ENCODE measurements at places on chromosomes 13 and 19.
A peak's percentile ranks its signal among the peaks of the same experiment; 100 is the strongest.

DNA sequence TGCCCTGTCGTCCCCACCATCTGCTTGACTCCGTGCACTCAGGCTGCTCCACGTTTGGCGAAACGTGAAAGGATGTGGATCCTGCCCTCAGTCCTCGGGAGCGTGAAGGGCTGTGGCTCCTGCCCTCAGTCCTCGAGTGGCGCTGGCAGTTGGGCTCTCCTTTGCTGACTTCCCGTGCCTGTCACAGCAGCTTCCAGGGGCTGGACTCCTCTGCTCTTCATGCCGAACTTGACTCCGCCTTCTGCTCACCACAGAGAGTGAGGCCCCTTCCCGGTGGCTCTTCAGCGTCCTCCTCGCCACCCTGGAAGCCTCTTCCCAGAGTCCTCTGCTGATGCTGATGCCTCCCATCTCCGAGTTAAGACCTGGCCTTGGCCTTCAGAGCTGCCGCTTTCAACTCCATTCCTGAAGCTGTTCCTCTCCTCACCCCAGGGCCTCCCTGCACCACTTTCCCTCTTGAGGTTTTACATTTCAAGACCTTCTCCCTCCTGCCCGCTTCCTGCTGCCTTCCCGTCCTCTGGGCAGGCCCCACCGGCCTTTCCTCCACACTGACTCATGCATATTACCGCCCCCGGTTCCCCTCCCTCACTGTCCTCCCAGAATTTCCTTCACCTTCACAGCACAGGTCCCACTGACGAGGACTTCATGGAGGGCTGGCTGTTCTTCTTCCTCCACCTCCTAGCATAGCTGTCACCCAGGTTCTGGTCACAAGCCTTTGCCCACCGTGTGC lies 111.7 kb downstream of the SHISA2 start:
- no peak for DNase-seq

DNA sequence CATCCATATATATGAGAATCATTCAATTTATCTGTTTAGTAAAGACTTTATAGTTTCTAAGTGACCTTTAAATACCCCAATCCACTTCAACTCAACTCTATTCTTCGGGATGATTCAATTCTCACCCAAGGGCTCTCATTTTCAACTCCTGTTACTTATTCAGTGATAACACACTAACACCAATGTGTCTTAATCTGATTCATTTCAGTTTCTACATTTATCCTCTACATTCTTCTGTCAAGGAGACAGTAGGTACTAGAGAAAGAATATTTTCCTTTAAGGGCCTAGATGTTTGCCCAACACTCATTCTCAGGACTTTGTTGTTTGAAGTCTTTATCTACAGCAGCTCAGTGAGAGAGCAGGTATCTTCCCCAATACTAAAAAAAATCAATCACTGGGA lies 7.1 kb downstream of the ARGLU1 start:
- DNase-seq: no peak

DNA sequence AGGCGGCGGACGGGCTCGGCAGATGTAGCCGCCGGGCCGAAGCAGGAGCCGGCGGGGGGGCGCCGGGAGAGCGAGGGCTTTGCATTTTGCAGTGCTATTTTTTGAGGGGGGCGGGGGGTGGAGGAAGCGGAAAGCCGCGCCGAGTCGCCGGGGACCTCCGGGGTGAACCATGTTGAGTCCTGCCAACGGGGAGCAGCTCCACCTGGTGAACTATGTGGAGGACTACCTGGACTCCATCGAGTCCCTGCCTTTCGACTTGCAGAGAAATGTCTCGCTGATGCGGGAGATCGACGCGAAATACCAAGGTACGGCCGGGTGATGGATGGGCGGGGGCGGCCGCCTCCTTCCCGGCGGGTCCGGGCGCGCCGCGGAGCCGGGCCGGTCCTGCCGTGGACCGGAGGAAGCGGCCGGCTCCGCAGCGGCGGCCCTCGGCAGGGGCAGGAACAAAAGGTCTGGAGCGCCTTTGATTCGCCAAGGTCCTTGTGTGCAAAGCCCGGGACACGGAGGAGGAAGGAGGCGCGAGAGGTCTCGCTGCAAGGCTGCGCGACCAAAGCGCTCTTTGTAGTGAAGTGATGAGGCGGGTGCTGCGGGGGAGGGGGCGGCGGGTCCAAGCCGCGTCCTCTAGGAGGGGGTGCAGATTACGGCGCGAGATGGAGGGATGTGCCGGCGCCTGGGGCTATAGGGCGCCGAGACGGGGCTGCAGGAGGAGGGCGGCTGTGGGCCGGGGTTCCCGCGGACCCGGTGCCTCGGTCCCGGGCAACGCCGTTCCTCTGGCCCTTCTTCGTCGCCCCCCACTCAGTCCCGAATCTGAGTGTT lies 689 bp downstream of the ING1 start:
- DNase-seq: no peak

DNA sequence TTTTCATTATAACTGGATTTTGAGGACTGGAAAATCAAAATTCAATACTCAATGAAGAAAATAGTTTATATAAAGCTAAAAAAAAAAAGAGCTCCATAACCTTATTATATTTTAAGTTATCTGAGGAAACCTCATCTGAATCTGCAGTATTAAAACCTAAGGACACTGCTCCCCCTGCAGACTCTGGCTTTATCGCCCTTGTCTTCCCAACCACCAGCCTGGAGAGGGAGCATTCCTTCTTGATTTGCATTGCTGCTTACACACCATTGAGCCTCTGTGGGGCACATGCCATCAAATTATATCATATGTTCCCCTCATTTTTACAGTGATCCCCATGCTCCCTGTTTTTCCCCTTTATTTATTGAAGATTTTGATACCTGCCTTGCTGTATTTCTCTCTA lies 871.4 kb upstream of the GPC6 start:
- DNase-seq: peak; percentile 39

GRCh38 chr13:51645761-51646670 lies 61.8 kb downstream of the WDFY2 start:
- DNase-seq: no peak

- no peak for DNase-seq
These were observed 6.8 kb downstream of the GIPC3 start for GRCh38 chr19:3591876-3592613.

GRCh38 chr13:93899981-93900380 lies 579.5 kb downstream of the DCT start:
- no peak for DNase-seq

DNA sequence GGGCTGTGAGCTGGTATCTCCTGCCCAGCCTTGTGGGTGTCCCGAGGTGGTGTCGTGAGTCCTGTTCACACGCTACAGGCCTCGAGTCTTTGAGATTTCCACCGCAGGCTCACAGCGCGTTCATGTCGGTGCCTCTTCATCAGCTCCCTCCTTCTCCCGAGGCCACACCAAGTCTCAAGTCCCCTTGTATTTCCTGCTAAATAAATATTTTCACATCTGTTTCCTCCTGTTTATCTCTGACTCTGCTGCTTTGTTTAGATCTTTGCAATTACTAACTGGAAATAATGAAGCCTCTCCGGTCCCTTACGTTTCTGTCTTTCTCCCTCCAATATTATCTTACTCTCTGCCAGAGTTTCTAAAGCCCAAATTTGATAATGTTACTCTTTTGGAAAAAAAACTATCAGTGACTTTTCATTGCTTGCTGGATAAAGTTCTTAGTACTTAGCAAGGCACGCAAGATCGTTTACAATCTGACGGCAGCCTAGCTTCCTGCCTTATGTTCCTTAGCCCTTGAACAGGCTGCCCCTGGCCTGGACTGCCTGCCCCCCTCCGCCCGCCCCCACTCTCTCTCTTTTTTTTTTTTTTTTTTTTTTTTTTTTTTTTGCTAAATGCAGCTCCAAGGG lies 130.5 kb upstream of the RNF113B start:
- no peak for DNase-seq

- no peak for DNase-seq
These were observed 4.3 kb upstream of the LATS2 start for GRCh38 chr13:21065686-21066085.

DNA sequence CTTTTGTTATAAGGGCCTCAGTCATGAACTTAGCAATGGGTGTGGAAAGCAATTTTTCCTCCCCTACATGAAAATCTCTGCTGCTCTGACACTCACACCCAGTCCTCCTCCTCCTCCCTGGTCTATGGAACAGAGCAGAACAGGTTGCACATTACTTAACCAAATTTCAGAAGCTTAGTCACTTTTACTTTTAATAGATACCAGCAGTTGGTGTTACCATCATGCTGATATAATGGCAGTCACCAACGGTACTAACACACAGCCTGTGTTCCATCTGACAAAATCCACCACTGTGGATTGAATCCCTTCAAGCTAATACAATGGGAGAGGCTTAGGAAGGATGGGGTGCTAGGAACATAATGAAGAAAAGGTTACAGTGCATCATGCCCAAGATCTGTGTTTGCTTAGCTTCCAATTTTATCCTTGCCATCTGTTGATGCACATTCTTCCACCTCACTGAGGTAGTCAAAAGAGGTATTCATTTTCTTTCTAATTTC lies 9.8 kb downstream of the TPT1 start:
- DNase-seq: no peak

DNA sequence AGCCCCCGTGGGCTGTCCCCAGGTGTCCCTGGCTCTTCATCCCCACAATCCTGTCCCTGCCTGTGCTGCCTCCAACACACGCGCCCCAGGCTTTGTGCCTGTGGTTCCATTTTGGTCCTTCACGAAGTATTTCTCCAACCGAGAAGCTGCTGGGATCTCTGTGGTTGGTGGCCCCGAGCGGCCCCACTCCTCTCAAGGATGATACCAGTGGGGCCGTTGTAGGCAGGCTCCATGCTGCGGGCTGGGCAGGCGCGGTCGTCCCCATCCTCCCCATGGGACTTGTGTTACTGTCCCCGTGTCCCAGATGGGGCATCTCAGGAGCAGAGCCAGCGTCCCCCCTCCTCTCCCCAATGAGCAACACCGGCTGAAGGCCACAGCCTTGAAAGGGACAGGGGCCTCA lies 3.7 kb upstream of the ZNF554 start:
- no peak for DNase-seq

DNA sequence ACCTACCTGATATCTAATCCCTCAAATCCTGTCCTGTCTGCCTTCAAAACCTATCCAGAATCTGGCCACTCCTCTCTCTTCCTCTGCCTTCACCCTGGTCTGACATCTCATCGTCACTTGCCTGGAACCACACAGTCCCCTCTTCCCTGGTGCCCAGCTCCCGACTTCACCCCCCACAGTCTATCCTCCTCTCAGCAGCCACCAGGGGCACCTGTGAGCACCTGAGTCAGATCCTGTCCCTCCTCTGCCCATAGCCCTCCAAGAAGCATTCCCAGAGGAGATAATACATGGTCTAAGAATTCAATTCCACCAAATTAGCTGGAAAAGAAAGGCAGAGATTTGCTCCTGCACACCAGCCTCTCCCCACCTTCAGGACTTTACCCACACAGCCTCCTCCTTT lies 48.9 kb downstream of the ZNRF4 start:
- DNase-seq: no peak

GRCh38 chr13:46129955-46130618 lies 25.3 kb upstream of the CPB2 start:
- no peak for DNase-seq

DNA sequence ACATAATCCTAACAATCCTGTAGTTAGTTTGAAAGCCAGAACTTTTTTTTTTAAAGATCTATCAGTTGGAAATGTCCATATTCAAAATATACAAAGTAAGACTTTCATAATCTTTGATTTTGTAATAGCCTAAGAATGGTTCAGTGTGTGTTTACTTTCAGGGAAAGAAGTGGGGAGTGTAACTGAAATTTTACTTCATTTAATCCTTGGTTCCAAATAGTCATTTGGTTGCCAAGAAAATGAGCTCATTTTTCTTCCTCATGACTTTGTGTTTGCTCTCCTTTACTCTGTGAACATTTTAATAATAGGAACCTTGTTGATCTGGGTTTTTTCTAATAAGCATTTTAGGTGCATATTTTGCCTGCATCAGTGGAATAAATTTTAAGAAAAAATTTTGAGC lies 278.8 kb downstream of the SLITRK6 start:
- DNase-seq: peak; percentile 32

DNA sequence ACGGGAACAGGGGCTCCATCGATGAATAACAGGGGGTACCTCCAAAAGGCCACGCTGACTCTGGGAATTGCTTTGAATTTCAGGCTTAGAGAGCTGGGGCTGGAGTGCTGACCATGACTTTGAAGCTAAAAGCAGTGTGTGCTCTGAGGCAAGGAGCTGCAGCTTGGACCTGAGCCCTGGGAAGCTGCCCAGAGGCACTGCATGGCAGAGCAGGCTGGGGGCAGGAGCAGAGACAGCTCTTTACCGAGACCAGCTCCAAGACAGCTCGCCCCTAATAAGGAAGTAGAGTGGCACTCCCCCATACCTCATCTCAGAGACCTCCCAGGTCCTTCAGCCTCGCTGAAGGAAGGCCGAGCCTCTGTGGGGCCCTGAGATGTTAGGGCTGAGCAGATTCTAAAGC lies 200.2 kb downstream of the COL4A1 start:
- DNase-seq: no peak

DNA sequence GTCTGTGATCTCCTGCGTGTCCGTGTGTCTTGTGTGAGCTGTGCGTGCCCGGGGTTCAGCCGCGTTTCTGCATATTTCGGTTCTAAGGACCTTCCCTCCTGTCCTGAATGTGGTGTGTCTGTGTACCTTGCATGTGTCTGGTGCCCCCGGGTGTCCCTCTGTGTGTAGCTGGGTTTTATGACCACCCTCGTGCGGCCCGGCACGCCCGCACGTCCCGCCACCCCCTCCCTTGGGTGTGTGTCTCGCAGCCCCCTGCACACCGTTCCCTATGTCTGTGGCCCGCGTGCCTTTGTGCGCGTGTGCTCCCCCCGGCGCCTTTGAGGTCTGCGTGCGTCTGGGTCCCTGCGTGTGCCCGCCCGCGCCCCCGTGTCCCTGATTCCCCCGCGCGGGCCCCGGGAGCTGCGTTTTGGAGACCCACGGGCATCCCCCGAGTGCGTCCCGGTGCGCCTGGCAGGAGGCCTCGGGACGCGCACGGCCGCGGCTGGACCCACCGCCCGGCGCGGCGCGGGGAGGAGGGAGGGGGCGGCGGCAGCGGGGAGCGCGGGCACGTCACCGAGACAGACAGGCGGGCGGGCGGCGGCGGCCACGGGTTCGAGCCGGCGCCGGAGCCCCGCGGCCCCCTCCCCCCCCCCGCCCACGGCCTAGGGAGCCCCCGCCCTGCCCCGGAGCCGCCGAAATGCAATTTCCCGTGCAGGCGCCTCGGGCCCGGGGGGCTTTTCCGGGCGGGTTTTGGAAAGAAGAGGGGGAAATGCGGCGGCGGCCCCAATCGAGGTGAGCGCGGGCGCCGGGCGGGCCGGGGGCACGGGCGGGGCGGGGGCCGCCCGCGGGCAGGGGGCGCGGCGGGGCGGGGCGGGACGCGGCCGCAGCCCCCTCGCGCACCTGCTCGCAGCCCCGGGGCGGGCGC lies 12.0 kb upstream of the NANOS3 start:
- DNase-seq: no peak

GRCh38 chr13:110466266-110466915 lies 95.1 kb downstream of the RAB20 start:
- DNase-seq: no peak

DNA sequence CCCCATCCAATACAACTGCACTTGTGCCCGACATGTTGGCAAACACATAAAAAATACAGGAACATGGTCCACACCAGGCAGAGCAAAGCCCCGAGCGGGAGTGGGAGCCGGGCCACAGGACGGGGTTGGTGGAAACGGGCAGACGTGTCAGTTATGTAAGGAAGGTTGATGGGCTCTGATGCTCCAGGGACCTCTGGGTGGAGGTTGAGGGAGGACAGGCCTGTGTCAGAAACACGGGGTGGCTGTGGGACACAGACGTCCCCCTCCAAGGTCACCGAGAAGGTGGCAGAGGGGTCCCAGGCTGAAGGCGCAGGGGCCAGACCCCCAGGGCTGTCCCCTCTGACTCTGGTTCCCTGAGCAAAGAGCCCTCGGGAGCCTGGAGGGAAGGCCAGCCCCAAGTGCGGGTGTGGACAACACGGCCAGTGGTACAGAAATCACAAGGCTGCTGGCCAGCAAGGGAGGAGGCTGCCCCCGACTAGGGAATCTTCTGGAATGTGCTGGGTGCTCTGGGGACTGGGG lies 31.4 kb upstream of the C13orf46 start:
- no peak for DNase-seq
